Non-pigmented ciliary epithelial cell (primary cell): ENCODE measurements at places on chromosomes 4 and X.

DNA sequence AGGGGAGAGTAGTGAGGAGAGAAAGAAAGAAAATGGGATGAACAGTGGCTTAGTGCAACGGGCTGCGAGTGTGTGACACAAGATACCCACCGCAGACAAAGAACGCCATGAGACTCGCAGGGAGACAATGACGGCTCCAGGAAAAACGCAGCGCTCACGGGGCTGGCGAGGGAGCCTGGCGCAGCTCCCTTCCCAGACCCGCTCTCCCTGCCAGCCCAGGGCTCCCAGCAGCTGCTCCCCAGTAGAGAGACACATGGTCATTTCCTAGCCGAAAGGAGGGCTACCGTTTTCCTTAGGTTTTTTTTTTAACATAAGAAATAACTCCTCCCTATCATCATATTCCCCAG, 149.5 kb downstream of the MAML3 start:
- DNase-seq, result no peak

DNA sequence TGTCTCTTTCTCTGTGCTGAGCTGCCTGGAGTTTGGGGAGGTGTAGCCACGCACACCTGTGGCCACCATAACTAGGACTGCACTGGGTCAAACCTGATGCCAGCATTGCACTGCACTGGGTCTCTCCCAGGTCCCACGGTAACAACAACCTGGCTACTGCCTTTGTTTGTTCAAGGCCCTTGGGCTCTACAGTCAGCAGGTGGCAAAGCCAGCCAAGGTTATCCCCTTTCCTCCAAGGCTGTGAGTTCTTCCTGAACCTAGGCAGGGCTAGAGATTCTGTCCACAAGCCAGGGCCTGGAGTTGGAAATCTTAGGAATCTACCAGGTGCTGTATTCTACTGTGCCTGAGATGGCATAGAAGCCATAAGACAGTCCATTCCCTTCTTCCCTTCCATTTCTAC, 126.7 kb upstream of the MAGEE2 start:
- no peak for DNase-seq

GRCh38 chr4:189548484-189549125, 392.1 kb upstream of the FRG1 start:
- no peak for DNase-seq

DNA sequence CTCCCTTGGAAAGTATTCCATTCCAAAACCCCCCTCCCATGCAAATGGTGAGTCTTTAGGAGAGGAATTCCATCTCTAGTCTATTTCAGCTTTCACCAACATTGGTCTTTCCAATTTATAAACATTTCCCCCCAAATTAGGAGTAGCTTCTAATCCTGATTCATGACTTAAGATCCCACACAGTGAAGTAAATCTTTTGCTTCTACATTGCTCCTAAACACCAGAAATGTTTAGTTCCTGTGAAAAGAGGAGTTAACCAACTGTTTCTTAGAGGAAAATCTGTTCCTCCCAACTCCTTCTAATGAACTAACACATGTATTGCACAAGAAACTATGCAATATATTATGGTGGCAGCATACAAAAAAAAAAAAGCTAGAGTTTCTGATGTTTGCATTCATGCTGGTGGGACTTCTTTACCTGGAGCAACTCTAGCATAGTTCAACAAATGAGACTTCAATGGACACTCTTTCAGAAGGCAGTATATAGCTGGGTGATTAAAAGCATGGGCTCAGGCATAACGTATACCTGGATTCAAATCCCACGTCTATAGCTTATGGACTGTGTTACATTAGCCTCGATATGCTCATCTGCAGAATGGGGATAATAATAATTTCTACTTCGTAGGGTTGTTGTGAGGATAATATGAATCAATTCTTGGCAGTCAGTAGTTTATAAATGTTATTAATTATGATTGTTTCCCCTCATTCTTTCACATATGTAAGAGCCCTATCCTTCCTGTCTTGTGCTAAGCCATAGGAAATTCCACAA, 131.6 kb upstream of the TMEM164 start:
- DNase-seq, result no peak

DNA sequence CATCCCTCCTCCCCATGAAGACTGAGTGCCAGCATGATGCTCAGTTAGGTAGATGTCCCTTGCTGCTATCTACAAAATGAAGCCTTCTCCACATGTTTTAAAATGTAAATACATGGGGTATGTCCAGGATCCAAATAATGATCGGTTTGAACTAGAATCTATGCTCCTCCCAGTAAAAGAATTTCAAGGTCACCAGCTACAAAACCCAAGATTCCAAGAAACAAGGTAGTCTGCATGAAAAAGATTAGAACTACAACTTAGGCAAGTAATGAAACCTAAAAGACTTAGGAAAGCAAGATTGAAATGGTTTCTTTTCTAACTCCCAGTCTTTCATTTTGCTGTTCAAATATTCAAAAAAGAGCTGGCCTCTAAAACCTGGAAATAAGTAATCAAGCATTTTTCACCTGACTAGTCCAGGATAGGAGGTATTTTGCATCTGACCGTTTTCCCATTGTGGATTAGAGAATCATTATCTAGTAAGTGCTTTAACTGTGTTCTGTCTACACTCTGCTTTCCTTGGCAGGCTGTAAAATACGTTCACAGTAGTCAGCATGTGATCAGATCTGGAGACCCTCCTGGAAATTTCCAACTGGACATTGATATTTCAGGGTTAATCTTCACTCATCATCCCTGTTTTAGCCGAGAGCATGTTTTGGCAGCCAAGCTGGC, 57.4 kb downstream of the CC2D2A start:
- no peak for DNase-seq

- no peak for DNase-seq
Observed at GRCh38 chr4:137015426-137016409, 516.6 kb downstream of the PCDH18 start.

GRCh38 chr4:58465031-58465430, 1354.8 kb upstream of the IGFBP7 start:
- no peak for DNase-seq

GRCh38 chrX:68936126-68936525, 107.3 kb downstream of the EFNB1 start:
- no peak for DNase-seq

- peak; percentile 87 for DNase-seq
Observed at GRCh38 chr4:184688447-184688846, 38.9 kb downstream of the PRIMPOL start.

DNA sequence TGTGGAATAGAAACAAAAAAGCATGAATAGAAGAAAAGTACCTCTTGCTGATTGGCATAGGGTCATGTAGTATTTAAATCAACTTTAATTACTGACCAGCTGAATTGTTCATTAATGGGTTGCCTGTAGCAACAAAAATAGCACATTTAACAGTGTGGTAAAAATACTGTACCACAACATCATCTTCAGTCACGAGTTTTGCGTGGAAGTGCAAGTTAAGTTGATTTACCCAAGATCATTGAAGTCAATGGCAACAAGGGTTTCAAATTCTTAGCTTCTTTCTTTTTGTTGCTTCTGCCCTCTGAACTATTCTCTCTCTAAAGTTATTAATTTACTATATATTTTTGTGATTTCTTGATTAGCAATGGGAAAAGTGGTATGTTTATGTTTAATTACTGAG, 526.6 kb downstream of the C4orf33 start:
- DNase-seq, result no peak

GRCh38 chr4:71400810-71401209, 62.0 kb downstream of the SLC4A4 start:
- DNase-seq, result no peak
